ENCODE measurements at places on chromosomes 12 and 14.

DNA sequence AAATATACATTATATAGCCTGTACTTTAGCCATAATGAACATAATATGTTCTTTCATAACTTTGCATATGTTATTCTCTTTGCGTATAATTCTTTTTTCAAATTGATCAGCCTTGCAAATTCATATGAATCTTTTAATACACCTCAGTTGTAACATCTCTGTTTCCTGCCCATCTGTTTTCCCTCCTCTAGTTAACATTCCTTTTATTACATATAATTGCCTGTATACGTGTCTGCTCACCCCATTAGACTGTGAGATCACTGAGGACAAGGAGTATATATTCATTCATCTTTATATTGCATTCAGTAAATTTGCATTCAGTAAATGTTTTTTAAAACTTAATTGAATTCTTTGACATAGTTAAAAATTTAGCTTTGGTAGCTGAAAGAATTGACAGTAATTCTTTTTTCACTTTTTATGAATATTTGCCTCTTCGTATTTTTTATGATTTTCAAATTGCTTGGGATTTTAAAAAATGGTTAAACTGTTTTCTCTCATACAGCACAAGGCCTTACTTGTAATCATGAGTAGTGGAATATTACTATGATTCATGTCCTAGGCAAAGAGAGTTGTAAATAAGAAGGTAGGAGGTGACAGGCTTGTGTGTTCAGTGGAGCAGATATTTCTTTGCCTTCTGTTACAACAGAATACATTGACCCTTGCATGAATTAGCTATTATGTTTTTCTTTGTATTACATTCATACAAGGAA, 32.8 kb upstream of the KLHL42 start:
- no peak for DNase-seq

GRCh38 chr12:28794211-28794610, 354.9 kb upstream of the FAR2 start:
- no peak for DNase-seq

DNA sequence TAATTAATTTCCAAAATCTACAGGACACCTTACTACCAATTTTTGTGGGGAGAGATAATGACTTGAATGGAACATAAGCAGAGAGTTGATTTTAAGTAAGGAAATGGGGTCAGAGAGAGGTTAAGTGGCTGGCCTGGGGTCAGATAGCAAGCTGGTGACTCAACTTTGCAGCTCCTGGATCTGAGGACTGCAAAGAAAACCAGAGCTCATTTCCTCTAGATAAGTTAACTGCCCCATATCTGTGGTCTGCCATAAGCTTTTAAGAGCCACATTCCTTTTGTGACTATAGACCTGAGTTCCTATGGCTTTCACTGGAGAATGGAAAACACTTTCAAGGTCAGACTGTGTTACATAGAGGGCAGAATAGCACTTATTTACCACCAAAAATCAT, 201.2 kb upstream of the PRICKLE1 start:
- no peak for DNase-seq

GRCh38 chr12:131432532-131433260, 278.2 kb upstream of the SFSWAP start:
- DNase-seq: no peak

- DNase-seq: no peak
These were observed 27.3 kb downstream of the SERPINA1 start for GRCh38 chr14:94360945-94361565.

DNA sequence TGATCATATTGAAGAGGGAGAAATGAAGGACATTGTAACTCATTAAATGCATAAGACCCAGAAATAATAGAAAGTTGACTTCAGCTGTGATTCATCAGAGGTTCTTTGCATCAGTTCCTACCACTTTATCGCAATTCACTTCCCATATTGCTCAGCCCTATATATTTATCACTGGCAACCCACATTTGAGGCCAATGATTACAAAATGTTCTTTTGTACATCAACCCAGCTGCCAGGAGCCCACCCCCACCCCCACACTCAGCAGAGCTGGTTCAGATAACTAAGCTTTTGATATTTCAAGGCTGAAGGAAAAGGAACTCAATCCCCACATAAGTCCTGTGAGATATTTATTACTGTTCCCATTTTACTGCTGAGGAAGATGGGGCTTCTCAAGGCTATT, 51.2 kb upstream of the TMPO start:
- DNase-seq: no peak

- no peak for DNase-seq
These were observed 36.7 kb upstream of the PZP start for GRCh38 chr12:9244894-9245293.

GRCh38 chr12:75190846-75191245, 18.8 kb downstream of the KCNC2 start:
- no peak for DNase-seq

GRCh38 chr12:91179315-91179714, 3.3 kb downstream of the DCN start:
- DNase-seq: no peak

DNA sequence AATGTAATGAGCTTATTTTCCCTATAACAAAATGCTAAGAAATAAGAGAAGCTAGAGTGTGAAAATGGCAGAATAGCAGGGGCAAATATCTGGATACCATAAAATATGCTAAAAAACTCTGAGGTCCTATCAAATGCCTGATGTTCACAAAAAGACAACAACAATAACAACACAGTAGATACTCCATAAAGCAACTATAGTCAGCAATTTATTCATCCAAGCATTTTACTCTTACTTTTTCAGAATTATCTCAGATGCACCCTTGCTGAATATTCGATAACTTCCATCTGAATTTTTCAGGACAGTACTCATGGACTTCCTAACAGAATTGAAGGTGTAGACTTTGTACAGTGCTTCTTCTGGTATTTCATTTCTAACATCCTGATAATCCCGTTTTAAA, 88.9 kb downstream of the ATP2B1 start:
- no peak for DNase-seq

- no peak for DNase-seq
These were observed 216 bp downstream of the IKBIP start for GRCh38 chr12:98644433-98644711.

DNA sequence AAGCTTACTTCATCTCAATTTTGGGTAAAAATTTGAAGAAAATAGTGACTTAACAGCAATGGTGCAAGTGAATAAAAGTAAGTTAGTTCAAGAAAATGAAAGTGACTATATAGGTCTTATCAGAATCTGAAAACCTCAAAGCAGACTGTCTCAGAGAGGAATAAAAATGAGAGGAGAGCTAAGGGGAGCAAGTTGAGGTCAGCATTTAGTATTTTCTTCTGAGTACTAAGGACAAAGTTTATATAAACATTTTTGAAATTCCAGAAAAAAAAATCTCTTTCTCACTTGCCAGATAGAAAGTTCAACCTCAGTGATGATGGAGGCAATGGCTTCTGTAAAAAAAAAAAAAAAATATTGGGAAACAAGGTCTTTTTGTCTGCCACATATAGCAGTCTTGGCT, 414.1 kb downstream of the NPAS3 start:
- DNase-seq: no peak

- DNase-seq: no peak
These were observed 5.2 kb upstream of the CCT2 start for GRCh38 chr12:69580074-69580473.

GRCh38 chr12:123096741-123097140, 54.1 kb downstream of the PITPNM2 start:
- DNase-seq: no peak

DNA sequence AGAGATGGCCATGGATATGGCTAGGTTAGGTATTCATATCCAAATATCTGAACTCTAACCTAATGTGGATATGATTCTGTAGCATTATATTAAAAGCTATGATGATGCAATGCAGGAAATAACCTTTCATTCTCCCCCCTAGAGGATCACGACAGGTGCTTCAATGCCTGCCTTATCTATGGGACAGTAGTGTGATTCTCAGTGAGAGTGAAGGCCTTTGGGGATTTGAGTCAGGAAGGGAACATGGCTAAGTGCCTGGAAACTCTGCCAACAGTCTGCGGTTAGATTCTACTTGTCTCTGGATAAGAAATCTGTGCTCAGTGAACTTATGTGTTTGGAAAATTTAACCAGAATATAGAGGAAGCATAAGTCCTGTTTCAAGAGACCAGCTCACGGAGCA, 81.8 kb downstream of the SLC38A1 start:
- no peak for DNase-seq

DNA sequence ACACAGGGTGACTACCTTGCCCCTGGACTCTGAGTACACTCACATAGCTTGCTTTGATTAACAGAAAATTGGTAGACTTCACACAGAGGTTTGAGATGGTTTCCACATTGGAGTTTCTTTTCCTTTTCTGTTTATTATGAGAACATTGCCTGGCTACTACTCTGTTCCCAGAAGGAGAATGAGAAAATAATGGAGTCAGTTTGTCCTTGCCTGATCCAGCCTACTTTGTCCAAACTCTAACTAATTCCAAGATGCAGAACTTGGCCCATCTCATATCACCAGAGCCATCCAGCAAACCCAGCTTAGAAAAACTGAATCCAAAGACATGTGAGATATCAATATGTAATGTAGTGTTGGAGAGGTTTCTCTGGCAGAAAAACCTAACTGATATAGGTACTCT, 20.4 kb downstream of the TAS2R50 start:
- DNase-seq: no peak

- DNase-seq: no peak
These were observed 51.8 kb upstream of the NUAK1 start for GRCh38 chr12:106190581-106190980.

GRCh38 chr14:53946404-53947093, 10.1 kb downstream of the BMP4 start:
- DNase-seq: no peak

GRCh38 chr12:9796971-9797370, 30.3 kb upstream of the KLRF1 start:
- no peak for DNase-seq

GRCh38 chr12:107917912-107918800, 143.7 kb downstream of the ASCL4 start:
- DNase-seq: no peak

- no peak for DNase-seq
These were observed 126.3 kb downstream of the KIF26A start for GRCh38 chr14:104264495-104265265.

DNA sequence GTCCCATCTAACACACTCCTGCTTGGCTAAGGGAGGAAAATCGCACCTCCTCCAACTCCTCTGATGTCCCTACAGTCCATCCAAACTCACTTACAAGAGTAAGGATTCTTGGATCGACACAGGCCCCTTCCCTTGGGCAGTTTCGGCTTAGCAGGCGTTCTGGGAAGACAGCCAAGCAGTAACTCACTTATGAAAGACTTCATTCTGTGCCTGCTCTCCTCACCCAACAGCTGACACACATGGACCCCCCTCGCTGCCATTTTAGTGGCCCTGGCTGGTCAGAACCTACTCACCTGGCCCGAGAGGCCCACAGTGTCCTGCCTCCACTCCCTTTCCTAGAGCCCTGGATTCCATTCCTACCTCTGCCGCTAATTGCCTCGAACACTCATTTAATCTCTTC, 52.3 kb upstream of the BCL2L14 start:
- DNase-seq: no peak

- no peak for DNase-seq
These were observed 79.0 kb downstream of the PRIMA1 start for GRCh38 chr14:93709249-93709648.

DNA sequence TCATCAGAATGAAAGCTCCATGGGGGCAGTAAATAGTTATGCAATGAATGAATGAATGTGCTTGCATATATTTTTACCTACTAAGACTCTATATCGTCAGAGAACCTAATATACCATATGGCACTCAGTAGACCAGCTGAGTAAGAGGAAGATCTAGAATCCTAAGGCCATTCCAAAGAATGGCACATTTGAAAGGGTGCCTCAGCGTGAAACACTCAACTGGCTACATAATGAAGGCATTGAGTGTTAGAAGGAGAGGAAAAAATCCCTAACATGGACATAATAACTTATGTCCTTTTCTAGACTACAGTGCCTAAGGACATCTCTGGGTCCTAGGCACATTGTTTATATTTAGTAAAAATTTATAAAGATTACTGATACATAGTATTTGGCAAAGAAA, 61.7 kb upstream of the ARID2 start:
- no peak for DNase-seq

- no peak for DNase-seq
These were observed 41.3 kb upstream of the CTDSP2 start for GRCh38 chr12:57887631-57888408.

GRCh38 chr12:47120736-47121135, 41.0 kb upstream of the AMIGO2 start:
- no peak for DNase-seq

DNA sequence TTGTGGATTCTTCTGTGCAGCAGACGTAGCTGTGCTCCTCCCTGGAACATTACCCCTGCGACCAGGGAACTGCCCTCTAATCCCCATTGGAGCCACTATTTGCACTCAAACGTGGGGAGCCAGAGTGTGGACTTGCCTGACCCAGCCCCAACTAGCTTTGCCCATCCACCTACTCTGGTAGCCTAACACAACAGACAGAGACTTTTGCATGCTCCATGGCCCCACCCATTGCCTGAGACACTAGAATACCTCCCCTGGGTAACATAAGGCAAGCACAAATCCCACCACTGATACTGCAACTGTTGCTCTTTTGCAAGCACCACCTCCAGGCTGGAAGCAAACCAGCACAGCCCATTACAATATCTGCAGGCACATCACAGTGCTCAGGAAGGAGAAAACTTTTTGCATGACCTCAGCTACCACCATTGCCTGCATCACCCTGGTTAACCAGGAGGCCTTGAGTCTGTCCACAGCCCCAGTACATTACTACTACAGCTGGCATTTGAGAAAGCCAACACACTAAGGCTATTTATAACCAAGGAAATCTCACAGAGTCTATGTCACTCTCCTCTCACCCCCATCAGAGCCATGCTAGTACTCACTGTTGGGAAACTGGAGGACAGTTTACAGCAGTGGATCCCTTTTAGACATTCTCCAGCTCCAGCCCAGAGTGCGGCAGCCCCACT, 15.0 kb downstream of the CEP128 start:
- DNase-seq: no peak

- DNase-seq: no peak
These were observed 7.3 kb upstream of the FAM234B start for GRCh38 chr12:13036881-13037280.

- DNase-seq: no peak
These were observed 8.4 kb downstream of the CLBA1 start for GRCh38 chr14:104993808-104994591.

DNA sequence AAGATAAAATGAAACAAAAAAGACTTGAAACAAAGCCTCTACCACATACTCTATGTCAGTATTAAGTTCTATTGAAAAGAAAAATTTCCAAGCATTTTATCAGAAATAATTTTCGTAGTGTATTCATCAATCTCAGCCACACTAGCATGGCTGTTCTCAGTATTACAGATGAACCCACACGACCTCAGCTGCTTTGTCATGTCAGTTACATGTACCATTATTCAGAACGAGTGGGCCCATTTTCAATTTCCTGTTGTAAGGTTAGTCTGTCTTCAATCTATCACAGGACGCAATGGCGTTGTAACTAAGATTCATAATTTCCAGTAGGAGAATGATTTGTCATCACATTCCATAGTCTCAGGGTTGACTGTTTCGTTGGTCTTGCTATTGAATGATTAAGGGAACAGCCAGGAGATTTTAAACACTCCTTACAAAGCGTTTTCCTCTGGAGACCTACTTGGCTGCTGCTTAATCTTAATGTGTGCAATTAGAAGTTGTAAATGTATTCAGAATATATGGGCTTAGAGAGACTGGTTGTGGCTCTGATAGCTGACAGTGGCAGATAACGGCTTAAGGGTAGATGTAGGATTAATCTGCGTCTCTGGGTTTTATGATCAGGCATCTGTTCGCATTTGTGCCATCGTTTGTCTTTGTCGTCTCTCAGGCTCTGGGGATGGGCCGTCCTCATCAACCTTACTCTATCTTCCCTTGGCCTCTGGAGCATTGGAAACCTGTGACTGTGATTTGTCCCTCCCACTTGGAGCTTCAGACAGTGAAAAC, 65.4 kb downstream of the GLT1D1 start:
- no peak for DNase-seq

Data from naive B cell (primary cell).